ENCODE measurements at places on chromosomes 3 and 15. TPM values are rescaled to one million over a fixed set of nuclear protein-coding genes. Genes with fewer than 3 reads are reported as not detected.

The TRIM59 gene
- total RNA-seq: 4.9 TPM

The NEIL1 gene
- total RNA-seq: 2.4 TPM

The TERC gene
- total RNA-seq: not detected

The PLA2G4F gene
- not detected for total RNA-seq

The BLM gene
- 14.8 TPM for total RNA-seq

The TJP1 gene
- 47.2 TPM for total RNA-seq

The REC114 gene
- not detected for total RNA-seq

The CCDC54 gene
- total RNA-seq: not detected

The CDCP1 gene
- 11.5 TPM for total RNA-seq

The TGM4 gene
- not detected for total RNA-seq

The ISLR gene
- total RNA-seq: 0.14 TPM

The SERPINI2 gene
- total RNA-seq: not detected

The NOP10 gene
- 559 TPM for total RNA-seq

The CTDSPL gene
- 11.1 TPM for total RNA-seq

The ATP10A gene
- 8.2 TPM for total RNA-seq

The AP3B2 gene
- 0.49 TPM for total RNA-seq

The LDHAL6B gene
- not detected for total RNA-seq

The ZPLD1 gene
- total RNA-seq: 0.08 TPM

The TADA3 gene
- total RNA-seq: 54.6 TPM

The MINAR1 gene
- 0.37 TPM for total RNA-seq

The FSTL1 gene
- 68.6 TPM for total RNA-seq

The GTF2E1 gene
- total RNA-seq: 12.0 TPM

The CEMIP gene
- total RNA-seq: 2.2 TPM

The DOCK3 gene
- 0.38 TPM for total RNA-seq

The NAALADL2 gene
- not detected for total RNA-seq

The IQSEC1 gene
- total RNA-seq: 16.9 TPM

The PRRT3 gene
- total RNA-seq: 1.7 TPM

The ATP8B4 gene
- 1.1 TPM for total RNA-seq

The GRM2 gene
- total RNA-seq: not detected

The CAND2 gene
- 0.40 TPM for total RNA-seq

The KLHL6 gene
- total RNA-seq: not detected

The FBXO40 gene
- total RNA-seq: not detected

The SLC6A1 gene
- total RNA-seq: not detected

The ZNF654 gene
- total RNA-seq: 2.6 TPM

The PSMD6 gene
- total RNA-seq: 88.8 TPM

The ITIH4 gene
- 0.55 TPM for total RNA-seq

The XIRP1 gene
- 0.04 TPM for total RNA-seq

The QTRT2 gene
- 26.3 TPM for total RNA-seq

The GATM gene
- 2.2 TPM for total RNA-seq

The TMEM207 gene
- not detected for total RNA-seq

The CLDN18 gene
- not detected for total RNA-seq

All from A549 treated with RU486 at 1 μM for 4 hours (cell line).